ENCODE measurements at places on chromosomes 16 and 17.

- DNase-seq: no peak
Observed at GRCh38 chr16:72142476-72142875, 29.5 kb downstream of the PMFBP1 start.

DNA sequence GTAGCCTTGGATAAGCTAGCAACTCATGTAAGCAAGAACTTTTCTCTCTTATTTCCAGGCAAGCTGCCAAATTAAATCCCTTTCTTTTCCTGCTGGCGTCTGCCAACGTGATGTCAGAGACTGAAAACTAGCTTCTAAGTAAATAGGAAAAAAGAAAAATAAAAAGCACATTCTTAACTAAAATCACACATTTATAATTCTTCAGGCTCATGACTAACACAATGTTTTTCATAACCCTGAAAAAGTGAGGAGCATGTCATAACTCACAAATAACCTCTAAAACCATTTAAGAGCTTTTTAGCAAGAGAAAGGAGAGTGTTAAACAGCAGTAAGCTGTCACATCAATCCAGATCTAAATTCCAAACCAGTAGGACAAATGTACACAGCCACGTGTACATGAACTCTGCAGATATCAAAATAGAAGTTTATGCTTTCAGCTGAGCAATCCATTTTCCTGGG is 110.0 kb downstream of the N4BP1 start:
- no peak for DNase-seq

DNA sequence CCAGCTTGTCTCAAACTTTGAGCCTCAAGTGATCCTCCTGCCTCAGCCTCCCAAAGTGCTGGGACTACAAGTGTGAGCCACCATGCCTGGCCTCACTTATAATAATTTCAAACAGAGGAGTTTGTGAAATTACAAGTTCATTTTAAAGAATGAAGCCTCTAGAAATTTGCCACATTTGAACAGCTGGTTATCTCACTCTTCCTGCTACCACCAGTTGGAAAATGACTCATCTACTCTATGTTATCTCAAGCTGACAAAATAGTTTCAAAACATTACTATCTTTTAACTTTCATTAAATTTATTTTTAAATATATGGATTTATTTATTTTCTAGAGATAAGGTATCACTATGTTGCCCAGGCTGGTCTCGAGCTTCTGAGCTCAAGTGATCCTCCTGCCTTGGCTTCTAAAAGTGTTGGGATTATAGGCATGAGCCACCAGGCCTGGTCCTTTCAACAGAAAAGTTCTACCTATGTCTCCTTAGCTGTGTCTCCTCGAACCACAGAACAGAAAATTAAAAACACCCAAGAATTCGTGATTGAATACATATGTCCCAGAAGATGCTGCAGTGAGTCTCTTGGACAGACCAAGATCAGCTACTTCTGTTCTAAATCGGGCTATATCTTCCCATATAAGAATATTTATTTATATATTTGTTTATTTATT is 47.6 kb downstream of the MYH13 start:
- DNase-seq: no peak

DNA sequence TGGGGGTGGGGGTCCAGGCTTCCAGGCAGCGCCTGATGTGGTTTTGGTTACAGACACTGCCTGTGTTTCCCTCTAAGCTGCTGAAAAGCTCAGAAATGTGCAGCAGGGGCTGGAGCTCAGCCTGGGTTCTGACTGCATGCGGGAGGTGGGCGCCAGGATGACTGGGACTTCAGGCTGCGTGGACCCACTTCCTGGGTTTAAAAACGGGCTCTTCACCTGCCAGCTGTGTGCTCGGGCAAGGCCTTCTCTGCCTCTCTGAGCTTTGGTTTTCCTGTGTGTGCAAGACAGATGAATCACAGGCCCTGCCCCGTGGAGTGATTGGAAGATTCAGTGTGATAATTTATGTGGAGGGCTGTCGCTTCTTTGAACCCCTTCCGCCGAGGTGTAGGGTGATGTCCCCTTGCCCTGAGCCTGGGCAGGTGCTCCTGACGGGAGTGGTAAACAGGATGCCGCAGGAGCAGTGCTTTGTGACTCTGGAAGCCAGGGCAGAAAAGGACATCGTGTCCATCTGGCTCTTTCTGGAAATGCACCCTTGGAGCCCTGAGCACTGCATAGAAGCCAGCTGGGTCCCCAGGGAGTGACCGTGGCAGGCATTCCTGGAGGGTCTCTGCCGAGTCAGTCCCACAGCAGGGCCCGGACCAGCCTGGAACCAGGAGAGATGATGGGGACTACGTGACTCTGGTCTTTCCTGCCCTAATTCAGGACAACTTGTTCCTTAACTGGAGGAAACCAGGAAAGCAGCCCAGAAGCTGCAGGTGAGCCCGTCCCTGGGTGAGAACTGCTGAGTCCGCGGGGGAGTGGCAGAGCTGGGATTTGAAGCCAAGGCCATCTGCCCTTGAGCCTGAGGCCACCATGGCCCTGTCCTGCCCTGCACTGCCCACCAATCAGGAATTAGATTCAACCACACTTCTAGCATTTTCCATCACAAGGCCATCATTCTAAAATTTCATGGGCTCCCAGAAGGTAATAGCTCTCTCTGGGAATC is 28.5 kb upstream of the SLC7A5 start:
- no peak for DNase-seq

GRCh38 chr16:9556949-9557665 is 465.7 kb downstream of the HAPSTR1 start:
- no peak for DNase-seq

DNA sequence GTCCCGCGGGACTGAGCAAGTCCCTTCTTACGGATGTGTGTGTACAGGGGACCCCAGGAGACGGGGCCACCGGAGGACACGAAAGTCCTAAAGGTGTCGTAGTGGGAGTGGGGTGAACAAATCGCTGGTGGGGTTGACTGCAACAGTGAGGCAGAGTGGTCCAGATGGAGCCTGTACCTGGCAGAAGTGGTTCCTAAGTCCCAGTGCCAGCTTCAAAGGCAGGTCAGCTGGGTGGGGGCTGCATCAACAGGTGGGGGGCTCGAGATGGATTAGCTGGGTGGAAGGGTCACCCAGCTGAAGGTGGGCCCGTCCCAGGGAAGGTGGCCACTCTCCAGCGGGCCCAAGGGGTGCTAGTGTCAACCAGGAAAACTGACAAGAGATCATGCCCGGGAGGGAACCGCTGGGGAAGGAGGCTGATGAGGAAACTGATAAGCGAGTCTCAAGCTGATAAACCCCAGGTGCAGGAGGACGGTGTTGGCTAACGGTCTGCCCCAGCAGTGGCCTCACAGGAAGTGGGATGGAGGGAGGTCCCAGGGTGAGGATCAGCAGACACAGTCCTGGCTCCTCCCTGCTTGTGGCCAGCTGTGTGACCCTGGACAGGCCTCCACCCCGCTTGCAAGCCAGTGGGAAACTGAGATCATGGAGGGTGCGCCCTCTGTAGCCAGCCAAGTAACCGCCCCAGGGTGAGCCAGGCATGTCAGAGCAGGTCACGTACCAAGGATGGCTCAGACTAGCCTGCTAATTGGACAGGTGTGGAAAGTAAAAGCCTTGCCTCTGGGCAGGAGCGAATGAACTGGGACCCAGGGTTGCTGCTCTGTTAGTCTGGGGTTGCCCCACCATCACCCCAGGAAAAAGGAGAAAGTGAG is 1.0 kb downstream of the ORAI3 start:
- no peak for DNase-seq

DNA sequence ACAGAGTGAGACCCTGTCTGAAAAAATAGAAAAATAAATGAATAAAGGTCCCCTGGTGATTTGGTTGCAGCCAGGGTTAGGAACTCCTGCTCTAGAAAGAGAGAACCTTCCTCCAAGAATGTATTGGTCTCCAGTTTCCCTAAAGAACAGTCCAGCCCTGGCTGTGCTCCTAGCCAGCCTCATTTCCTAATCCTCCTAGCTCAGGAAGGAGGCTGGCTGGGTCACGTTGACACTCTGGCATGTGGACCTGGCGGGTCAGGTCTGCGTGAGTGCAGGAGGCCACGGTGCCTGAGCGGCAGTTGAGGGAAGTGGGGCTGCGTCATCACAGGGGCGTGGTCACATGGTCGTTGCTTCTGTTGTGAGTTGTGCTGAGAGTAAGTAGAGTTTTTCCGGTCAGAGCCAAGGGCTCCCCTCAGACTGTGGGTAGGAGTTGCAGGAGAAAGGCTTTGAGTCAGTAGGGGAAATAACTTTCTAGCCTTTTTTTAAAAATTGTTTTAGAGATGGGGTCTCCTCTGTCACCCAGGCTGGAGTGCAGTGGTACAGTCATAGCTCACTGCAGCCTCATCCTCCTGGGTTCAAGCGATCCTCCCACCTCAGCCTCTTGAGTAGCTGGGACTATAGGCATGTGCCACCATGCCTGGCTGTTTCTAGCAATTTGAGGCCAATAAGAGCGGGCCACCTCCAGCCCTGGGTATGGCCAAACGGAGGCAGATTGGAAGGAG is 194.0 kb upstream of the CIBAR2 start:
- peak; percentile 64 for DNase-seq

DNA sequence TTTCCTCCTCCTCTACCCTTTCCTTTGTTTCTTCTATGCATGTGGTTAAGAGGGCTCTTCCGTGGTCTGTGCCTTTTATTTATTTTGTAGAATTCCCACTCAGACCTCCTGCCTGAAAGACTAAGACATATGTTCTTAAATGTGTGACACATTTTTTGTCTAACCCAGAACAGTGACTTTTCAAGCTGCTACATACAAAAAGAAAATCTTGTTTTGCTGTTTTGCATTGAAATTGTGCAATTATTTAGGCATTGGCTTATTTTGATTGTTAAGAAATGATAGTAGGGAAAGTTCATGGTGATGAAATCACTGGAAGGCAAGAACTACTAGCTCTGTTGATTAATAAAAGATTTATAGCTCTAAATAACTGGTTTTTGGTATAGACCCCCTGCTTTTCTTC is 76.8 kb downstream of the TUBD1 start:
- no peak for DNase-seq

- no peak for DNase-seq
Observed at GRCh38 chr17:8665684-8666083, 35.2 kb upstream of the MYH10 start.

- no peak for DNase-seq
Observed at GRCh38 chr17:7328009-7328408, 1.1 kb downstream of the NEURL4 start.

DNA sequence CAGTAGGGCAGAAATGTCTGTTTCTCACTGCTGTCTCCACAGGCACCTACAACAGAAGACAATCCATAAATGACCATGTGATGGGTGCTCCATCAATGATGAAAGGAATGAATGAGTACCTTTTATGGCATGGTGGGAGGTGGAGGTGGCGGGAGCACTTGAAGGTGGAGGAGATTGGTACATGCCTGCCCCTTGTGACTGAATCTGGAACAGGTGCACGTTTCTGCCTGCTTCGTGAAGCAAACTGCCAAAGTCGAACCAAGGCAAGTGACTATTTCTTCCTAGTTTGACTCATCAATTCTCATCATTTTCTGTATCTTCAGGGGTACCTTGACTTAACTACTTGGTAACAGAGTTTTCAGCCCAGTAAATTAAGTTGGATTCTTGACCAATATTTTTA is 25.4 kb downstream of the CDRT15 start:
- DNase-seq: no peak

GRCh38 chr16:7513429-7513828 is 180.8 kb downstream of the RBFOX1 start:
- DNase-seq: no peak

- DNase-seq: no peak
Observed at GRCh38 chr16:1777375-1778199, 4.7 kb upstream of the MRPS34 start.

- DNase-seq: no peak
Observed at GRCh38 chr16:21990381-21990944, 10.5 kb downstream of the PDZD9 start.

DNA sequence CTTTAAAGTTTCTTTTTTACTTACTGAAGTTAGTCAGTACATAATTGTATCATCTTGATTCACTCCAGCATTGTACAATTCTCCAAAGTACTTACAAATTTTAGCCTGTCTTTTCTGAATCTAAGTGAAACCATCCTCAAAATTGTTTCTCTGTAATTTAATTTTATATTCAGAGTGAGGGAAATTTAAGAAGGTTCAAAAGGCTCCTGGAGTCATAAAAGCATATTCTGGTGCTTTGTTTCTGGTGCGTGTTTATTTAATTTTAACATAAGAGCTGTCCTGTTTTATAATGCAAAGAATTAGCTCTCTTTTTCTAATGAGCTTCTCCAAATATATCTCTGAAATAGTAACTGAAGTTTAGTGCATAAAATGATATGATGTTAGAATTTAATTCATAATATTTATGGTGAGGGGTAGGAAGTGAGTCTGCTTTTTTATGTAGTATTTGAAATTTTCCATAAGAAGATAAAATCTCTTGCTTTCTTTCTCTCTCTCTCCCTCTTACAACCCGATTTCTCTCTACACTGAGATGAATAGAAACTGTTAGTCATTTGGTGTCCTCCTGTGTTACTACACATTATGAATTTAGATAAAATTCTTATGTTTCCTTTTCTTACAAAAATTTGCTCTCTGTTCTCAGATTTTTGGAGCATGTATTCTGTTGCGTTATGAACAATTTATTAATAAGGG is 339.8 kb downstream of the BCAS3 start:
- DNase-seq: no peak

DNA sequence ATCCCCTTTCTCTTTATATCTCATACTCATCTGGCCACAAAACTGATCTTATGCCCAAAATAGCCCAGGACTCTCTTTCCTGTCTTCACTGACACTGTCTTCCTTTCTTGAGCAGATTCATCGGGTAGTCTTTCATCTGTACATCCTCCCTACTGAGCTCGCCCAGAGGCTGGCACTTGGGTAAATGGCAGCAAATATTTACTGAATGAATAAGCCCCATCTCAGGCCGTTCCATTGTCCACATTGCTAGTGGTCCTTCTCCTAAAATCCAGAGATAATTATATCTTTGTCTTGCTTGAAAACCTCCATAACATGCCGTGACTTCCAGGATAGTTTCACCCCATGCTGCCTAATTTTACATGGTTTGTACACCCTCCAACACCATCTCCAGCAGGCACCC is 158.1 kb upstream of the SDK2 start:
- no peak for DNase-seq

GRCh38 chr17:30831257-30831656 is 509 bp upstream of the ATAD5 start:
- DNase-seq: no peak

GRCh38 chr17:81819708-81820107 is 13.4 kb downstream of the MCRIP1 start:
- DNase-seq: no peak

- DNase-seq: no peak
Observed at GRCh38 chr16:24077966-24078365, 178.2 kb upstream of the CACNG3 start.

DNA sequence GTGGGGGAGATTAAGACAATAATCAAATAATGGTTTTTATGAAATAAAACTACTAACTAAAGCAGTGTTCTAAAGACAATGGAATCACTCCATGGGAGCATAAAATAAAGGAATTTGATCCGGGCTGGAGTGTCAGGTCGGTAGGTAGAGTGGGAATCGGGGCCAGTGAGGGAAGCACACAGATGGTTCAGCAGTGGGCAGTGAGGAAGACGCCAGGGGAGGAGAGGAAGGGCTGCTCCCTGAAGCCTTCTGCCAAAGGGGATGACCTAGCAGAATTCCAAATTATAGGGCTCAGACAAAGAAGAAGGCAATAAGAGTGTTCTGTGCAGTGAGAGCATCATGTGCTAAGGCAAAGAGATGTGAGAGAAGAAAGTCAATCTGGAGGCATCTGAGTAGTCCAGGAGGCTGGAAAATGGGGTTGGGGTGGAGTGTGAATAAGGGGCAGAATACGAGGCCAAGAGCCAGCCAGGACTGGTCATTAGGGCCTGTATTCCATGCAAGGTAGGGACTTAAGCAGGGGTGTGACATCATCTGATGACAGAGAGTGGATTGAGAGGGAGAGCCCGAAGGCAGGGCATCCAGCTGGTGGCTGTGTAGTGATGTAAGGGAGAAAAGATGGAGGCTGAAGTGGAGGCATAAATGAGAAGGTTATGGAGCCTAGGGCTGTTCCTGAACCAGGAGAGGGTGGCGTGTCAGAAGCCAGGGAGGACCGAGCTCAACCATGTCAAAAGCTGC is 137.6 kb downstream of the COPRS start:
- no peak for DNase-seq

All from GM12892 (cell line).